ENCODE measurements at places on chromosomes 11 and 22.

GRCh38 chr22:40519284-40519947 is 117.1 kb downstream of the MRTFA start:
- no peak for DNase-seq

- DNase-seq, result no peak
Measured at GRCh38 chr11:119776651-119777050, 47.7 kb upstream of the NECTIN1 start.

DNA sequence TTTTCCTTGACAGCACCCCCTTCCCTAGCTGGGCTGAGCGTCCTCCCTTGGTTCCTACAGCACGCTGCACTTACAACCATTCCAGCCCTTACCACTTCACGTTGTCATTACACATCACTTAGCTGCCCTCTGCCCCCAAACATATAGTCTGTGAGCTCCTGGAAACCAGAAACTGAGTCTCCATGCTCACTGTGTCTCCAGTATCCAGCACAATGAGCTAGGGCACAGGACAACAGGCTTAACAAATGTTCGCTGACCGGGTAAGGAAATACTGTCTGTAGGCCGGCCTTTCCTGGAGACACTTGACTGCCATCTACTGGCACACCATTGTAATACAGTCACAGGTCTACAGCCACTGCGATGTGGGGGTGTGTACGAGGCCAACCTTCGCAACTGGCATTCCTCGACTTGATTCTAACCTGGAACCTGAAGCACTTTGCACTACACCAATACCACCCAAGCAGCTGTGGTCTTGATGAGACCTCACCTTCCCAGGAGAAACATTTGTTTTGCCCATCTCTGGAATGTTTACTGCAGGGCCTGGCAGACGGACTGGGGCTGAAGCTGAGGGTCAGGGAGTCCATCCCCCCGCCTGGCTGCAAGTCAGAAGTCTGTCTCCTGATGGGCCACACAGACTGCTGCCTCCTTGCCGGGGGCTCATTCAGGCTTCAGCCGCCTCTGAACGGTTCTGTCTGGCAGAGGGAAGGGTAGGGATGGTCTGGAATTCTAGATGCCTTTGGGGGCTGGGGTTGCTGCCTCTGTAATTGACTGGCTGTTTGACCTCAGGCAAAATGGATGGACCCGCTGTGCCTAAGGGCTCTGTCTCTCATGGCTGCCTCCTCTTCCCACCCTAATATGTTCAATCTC is 72.0 kb downstream of the SYN3 start:
- peak; percentile 30 for DNase-seq

GRCh38 chr22:42978453-42979103 is 36.4 kb downstream of the PACSIN2 start:
- no peak for DNase-seq

GRCh38 chr11:47259232-47259977 is 1.6 kb downstream of the NR1H3 start:
- DNase-seq, result peak; percentile 31

- DNase-seq, result no peak
Measured at GRCh38 chr22:25366876-25367466, 147.5 kb downstream of the CRYBB2 start.

GRCh38 chr11:86676533-86677154 is 4.2 kb upstream of the ME3 start:
- no peak for DNase-seq

DNA sequence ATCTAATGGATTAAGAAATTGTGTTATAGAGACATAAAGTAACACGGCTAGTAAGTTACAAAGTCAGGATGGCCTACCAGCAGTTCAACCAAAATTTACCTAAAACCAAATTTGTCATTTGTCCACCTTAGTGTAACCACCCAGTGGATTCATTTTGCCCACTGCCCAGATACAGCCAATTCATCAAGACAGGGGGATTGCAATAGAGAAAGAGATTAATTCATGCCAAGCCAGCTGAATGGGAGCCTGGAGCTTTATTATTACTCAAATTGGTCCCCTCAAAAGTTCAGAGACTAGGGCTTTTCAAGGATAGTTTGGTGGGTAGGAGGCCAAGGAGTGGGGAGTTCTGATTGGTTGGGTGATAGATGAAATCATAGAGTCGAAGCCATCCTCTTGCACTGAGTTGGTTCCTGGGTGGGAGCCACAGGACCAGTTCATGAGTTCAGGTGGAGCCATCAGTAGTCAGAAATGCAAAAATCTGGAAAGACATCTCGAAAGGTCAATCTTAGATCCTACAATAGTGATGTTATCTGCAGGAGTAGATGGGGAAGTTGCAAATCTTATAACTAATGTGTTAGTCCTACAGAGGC is 304.2 kb upstream of the CADM1 start:
- DNase-seq, result no peak

DNA sequence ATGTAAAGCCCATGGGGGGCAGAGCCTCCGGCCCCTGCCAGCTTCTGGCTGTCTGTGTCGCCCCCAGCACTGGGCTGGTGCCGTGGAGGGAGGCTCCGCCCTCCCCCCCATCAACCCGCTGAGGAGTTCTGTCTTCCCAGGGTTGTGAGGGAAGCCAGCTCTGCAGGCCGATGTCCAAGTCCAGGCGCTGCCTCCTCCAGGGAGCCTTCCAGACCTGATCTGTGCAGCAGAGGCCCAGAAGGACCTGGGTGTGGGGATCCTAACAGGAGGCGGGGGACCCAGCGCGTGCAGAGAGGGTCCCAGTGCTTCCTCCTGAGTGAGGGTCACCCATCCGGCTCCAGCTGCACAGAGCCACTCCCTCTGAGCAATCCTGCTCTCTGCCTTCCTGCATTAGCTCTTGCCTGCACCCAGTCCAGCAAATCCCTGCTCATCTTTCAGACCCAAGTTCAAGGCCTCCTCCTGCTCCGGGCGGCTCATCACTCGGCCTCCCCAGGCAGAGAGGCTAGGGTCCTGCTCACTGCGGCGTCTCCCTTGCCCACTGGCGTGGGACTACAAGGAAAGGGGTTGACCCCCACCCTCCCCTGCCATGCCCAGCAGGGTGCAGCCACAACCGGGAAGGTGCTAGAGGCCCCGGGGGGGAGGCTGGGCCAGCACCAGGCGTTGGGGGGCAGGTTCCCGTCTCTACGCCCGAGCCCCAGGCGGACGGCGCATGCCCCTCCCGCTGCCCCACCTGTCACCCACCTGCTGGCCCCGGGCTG is 16.4 kb downstream of the PRR33 start:
- no peak for DNase-seq

- DNase-seq, result no peak
Measured at GRCh38 chr11:92955860-92956259, 13.6 kb upstream of the MTNR1B start.

DNA sequence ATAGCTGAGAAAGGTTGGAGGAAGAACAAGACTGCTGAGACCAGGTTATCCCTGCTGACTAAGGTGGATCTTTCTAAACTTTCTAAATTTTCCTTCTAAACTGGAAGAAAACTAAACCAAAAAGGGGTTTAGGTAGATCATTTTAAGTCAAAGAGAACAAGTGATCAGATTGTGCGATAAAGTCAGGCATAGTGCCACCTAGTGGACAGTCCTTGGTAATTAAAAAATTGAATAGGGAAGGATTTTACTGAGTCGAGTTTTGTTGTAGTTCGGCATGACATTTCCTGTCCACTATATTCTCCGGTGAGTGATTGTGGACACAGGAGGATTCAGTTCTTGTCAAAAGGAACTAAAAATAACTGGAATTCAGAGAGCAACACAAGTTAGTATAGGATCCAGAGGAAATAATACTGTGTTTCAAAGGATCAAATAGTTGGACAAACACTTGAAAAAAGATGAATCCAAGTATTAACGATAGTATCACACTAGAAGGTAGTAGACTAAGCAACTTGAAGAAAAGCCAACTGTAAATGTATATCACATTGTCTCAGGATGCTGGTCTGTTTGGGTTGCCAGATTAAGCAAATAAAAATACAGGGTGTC is 1236.4 kb downstream of the FAM181B start:
- no peak for DNase-seq

DNA sequence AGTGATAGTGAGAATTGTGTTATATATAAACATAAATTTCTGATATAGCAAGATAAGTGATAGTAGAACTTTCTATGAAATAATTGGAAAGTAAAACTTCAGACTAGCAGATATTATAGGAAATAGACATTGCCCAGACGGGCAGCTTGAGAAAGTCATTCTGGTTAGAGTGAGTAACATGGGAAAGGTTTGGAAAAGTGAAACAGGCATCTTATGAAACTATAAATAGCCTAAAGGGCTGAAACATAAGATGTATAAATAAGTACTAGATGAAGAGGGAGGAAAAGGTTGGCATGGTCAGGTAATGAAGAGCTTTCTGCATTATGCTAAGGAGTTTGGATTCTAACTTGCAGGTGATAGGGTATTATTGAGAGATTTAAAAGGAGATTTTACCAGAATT is 101.3 kb downstream of the DYNC2H1 start:
- DNase-seq, result no peak

GRCh38 chr11:16921019-16921418 is 93.2 kb downstream of the PLEKHA7 start:
- DNase-seq, result no peak

DNA sequence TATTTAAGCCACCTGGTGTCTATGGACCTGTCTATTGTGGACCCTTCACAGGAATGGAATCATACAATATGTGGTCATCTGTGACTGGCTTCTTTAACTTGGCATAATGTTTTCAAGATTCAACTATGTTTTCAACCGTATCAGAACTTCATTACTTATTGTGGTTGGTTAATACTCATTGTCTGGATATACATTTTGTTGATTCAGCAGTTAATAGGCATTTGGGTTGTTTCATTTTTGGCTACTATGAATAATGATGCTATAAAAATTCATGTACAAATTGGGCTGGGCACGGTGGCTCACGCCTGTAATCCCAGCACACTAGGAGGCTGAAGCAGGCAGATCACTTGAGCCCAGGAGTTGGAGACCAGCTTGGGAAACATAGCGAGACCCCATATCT is 2.5 kb upstream of the RAPSN start:
- DNase-seq, result no peak

DNA sequence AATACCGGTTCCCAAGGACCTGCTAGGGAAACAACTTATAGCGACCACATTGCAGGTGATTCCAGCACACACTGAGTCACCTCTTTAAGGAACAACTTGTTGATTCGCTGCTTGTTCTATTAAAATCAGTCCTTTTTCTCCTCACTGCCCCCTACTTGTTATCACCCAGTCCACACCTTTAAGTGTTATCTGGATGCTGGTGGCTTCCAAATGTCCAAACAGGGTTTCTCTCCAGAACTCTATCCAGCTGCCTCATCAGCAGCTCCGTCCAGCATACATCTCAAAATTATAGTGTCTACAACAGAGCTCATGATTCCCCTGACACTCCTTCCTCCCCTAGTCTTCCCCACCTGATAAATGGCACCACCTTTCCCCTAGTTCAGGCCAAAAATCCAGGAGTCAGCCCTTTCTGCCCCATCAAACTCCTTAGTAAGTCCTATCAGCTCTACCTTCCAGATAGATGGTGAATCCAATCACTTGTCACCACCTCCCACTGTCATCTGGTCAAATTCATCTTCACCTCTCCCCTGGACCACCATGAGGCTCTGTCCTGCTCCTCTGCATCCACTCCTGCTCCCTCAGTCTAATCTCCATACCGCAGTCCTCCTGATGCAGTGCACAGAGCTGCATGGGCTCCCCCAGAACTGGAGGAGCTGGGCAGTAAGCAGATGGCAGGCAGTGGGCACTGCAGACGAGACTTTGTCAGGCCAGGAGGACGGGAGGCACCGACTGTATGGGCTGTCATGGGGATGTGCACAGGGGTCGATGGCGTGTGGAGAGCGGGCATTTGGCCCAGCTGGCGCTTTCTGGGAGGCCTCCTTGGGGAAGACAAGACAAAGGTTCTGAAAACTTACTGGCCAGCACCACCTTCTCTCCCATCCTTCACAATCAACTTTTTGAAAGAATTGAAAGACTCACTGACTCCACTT is 19.3 kb downstream of the IL10RA start:
- DNase-seq, result no peak

- DNase-seq, result no peak
Measured at GRCh38 chr11:134882141-134882540, 470.1 kb upstream of the B3GAT1 start.
